ENCODE measurements at places on chromosomes 11 and 22. TPM values are rescaled to one million over a fixed set of nuclear protein-coding genes. Genes with fewer than 3 reads are reported as not detected.

- DNase-seq: no peak
These were observed 107.9 kb upstream of the BMAL1 start for GRCh38 chr11:13169709-13170108.

The BBOX1 gene
- polyA plus RNA-seq: 62.2 TPM

- DNase-seq: no peak
These were observed 552.8 kb upstream of the CCDC179 start for GRCh38 chr11:23413057-23413456.

The KDELR3 gene
- polyA plus RNA-seq: 11.1 TPM

- DNase-seq: no peak
These were observed 4.9 kb downstream of the NDUFC2 start for GRCh38 chr11:78074756-78075155.

The GAL3ST1 gene
- polyA plus RNA-seq: 27.1 TPM

- DNase-seq: no peak
These were observed 118.1 kb downstream of the DBX1 start for GRCh38 chr11:20042045-20042639.
